Fibroblast of skin of right quadriceps (primary cell): ENCODE measurements at places on chromosomes 2 and 18.
A peak's percentile ranks its signal among the peaks of the same experiment; 100 is the strongest.

DNA sequence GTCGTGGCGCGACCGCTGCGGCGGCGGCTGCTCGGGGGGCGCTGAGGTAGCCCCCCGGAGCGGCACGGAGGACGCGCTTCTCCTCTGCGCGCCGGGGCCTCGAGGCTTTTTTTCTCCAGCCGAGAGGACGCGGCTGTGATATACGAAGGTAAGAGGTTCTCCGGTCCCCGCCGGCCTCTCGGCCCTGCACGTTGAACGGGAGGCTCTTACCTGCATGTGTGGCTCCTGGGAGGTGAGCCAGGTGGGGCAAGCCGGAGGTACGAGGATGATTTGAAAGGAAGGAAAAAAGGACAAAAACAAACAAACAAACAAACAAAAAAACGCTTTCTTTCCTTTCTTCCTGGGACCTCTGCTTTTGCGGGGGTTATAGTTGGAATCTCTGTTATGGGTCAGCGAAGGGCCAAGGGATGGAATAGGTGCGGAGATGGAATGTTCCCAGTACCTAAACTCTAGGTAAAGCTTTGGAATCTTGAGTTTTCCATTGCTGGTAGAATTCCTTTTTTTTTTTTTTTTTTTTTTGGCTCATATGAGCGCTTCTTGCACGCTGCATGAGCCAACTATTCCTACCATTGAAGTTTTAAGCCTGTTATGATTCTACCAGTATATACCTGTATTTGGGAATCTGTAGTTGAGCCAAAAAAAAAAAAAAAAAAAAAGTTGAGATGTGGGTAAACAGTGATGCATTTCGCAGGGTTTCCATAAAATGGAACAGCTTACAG, 674 bp downstream of the PTPN4 start:
- no peak for DNase-seq

GRCh38 chr18:48445540-48445939, 36.4 kb upstream of the ZBTB7C start:
- peak; percentile 74 for DNase-seq

GRCh38 chr2:37224063-37224462, 7.3 kb downstream of the CEBPZ start:
- DNase-seq, result no peak

- peak; percentile 26 for DNase-seq
Measured at GRCh38 chr18:36128530-36128870, 640 bp downstream of the SLC39A6 start.

DNA sequence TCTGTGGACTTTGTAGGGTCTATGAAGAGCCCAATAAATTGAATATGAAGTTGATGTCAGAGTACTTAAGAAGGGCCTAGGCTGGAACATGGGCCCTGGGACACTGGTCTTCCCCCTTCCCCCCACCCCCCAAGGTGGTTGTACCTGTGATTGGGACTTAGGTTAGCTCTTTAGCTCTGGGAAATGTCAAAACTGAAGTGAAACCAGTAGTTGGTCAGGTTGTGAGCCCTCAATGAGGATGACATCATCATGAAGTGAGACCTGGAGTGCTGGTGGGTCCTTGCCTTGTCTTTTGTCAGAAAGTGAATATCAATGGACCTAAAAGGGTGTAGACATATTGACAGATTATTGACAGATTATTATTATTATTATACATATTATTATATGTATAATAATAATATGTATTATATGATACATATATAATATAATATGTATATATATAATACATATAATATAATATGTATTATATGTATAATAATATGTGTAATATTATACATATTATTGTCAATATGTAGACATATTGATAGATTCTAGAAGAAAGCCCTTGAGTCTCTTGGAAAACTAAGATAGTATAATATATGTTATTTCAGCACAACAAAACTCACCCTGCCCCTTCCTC, 5.4 kb downstream of the MARS2 start:
- DNase-seq, result no peak
